ENCODE measurements at places on chromosomes 1 and 21.
A peak's percentile ranks its signal among the peaks of the same experiment; 100 is the strongest.

DNA sequence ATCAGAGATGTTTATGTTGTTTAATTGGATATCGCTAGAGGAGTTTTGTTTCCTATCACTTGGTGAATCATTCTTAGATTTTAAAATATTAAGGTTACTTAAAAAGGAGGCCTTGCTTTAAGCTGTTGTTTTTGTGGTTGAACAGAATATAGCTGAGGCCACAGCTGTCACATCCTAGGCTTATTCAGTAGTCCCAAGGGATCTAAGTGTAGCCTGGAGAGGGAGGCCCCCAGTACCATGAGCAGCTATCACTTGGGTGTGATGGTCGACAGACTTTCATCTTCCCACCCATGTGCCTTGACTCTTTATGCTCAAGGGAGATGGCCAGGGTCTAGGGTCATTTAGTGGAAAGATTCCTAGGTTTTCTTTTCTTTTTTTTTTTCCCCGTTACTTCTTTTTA lies 278.7 kb downstream of the HHAT start:
- DNase-seq: no peak

DNA sequence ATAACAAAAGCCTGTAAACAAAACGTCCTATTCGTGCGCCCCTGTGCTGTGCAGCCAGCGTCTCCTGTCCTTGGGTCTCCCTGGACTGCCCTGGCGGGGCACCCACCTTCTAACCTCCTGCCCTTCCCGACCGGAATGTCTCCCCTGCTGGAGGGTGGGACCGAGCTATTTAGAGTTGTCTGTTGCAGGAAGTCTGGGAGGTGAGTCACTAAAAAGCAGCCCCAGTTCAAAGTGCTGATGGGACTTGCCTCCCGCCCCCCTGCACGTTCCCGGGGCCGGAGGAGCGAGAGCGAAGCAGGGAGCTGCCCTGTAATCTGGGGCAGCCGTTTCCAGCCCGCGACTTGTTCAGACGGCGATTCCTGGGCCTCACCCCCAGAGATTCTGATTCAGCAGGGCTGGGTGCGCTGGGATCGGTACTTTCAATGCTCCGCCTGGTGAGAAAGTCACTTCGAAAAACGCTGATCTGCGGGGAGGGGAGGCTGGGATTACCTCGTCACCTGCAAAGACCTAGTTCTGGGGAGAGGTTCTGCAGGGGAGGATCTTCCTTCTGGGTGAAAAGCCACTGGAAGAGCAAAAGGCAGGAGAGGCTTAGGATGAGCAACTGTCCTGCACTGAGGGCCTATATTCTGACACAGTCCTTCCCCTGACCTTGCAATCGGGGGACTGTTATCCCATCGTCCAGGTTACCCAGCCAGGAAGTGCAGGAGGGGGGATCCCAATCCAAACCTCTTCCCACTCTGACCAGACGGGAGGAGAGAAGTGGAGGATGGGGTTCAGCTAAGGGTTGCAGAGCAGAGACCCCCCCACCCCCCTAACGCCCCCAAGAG lies 1.2 kb upstream of the DHRS3 start:
- DNase-seq: no peak

DNA sequence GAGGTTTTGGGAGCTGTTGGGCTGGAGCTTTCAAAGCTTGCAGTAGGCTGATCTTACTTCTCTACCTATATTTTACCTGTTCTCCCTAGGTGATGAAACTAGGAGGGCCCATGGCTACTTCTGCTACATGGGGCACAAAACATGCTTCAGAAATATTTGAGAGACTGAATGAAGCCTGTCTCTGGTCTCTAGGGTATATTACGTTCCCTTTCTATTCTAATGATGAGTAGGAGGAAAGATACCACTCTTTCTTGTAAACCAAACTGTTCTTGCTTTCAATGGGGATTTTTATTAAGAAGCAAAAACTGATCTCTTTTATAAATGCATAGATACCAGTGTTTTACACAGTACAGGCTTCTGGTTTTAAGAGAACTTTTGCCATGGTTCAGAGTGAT lies 103.1 kb downstream of the GALNT2 start:
- no peak for DNase-seq

- no peak for DNase-seq
Observed at GRCh38 chr1:152227310-152227928, 3.4 kb upstream of the HRNR start.

GRCh38 chr1:1907098-1907736 lies 7.8 kb upstream of the CALML6 start:
- DNase-seq: no peak

GRCh38 chr21:25640202-25640942 lies 1.3 kb downstream of the JAM2 start:
- DNase-seq: no peak

- no peak for DNase-seq
Observed at GRCh38 chr1:23989263-23989662, 9.1 kb upstream of the SRSF10 start.

GRCh38 chr21:21605521-21605920 lies 607.3 kb downstream of the NCAM2 start:
- no peak for DNase-seq

DNA sequence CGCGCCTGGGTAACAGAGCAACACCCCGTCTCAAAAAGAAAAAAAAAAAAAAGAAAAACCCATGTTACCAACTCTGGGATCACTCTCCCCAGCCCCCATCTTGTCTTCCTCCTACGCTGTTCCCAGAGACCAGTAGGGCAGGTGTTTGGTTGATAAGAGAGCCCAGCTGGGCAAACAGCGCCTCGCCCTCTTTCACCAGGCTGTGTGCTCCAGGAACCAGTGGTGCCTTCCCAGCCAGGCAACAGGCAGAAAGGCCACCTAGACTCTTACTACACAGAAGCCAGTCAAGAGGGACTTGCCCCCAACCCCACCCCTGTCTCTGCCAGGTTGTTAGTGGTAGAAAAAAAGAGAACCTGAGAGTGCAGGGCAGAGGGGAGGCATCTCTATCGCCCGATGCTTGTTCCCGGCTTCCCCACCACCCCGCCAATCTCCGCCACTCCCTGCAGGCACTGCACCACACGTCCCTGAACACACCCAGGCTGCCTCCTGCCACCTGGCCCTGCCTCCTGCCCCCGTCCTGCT lies 14.0 kb upstream of the CTRC start:
- DNase-seq: no peak

GRCh38 chr1:69104894-69105293 lies 462.8 kb upstream of the LRRC7 start:
- DNase-seq: no peak

DNA sequence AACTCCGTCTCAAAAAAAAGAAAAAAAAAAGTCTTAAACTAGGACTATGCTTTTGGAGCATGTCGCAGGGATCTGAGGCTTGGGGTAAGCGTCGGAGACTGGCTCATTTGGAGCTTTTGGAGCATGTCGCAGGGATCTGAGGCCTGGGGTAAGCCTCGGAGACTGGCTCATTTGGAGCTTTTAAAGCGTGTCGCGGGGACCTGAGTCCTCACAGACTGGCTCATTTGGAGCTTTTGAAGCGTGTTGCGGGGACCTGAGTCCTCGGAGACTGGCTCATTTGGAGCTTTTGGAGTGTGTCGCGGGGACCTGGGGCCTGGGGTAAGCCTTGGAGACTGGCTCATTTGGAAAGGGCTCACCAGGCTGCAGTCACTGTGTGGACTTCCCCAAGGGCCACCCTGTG lies 13.6 kb upstream of the TSPEAR start:
- no peak for DNase-seq

DNA sequence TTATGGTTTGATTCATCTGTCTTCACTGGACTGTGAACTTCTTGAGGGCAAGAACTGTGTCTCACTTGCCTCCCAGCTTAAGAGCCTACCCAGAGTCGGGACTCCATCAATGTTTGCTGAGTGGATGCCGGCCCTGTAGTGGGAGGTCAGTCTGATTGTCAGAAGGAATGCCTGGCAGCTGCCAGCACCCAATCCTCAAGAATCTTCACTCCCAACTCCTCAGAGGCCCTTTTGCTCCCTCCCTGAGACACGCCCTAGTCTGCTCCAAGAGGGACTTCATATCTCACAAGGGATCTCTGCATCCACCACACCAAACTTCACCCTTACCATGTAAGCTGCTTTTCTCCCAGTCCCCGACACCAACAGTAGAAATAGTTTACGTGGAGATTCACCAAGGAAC lies 15.2 kb upstream of the KDM4A start:
- DNase-seq: no peak

DNA sequence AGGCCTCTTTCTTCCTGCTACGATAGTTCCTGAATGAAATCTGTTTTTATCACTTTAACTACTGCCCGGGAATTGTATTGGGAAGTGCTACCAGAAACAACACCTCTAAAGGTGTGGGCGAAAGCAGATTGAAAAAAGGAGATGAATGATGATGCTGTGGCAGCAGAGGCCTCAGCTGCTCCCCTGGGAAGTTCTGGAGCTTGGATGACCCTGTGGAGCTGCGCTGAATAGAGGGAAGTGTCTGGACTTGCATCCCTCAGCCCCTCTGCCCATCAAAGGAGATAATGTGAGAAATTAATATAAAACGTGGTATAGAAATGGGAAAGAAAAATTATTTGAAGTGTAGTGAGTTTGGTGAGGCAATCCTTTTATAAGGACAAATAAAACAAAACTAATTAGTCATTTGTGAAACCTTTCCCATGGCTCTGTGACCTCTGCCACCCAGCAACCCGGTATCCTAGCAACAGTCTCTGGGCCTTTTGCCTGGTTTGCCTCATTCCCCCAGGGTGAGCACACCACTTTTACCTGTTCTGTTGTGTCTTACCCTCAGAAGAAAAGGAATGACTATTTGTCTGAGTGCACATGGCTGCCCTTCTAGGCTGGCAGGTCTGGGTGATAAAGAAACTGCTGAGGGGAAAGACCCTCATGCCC lies 21.3 kb downstream of the OVAAL start:
- DNase-seq: no peak

DNA sequence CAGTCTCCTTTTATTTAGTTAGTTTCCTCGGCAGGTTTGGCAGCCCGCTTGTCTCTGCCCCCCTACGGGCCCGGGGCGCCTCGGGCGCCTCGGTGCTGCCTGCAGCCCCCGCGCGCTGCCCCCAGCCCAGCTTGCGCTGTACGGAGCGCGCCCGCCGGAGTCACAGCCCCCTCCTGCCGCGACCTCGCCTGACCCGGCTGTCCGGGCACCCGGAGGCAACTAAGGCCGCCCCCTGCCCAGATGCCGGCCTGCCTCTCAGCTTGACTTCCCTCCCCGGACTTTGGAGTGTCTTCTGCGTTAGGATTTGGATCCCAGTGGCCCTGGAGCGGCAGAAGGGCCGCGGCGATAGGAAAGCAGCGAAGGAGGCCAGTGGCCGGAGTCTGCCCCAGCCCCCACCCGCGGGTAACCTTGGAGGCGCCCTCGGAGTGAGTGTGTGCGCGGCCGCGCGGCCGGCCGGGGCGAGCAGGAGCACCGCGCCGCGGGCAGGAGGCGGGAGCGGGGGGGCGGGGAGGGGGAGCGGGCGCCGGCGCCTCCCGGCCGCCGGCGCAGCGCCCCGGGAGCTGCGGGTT lies 7.6 kb downstream of the CDKN2C start:
- no peak for DNase-seq

DNA sequence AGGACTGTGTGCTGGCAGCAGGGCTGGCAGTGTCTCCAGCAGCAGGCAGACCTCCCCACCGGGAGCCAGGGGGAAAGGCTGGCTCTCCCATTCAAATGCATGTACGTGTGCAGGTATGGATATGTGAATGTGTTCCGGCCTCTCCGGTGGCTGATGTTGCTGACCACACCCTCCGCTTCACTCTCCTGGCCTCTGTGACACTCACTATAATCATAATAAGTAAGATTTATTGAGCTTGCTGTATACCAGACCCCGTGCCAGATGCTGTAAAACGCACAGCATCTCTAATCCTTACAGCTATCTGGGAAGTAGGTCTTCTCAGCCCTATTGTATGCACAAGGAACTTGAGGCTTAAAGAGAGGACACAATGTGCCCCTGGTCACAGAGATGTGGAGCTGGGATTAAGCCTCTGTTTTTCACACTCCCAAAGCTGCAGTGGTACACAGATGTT lies 20.5 kb upstream of the ARTN start:
- no peak for DNase-seq

GRCh38 chr1:31767225-31767624 lies 3.1 kb upstream of the ADGRB2 start:
- DNase-seq: no peak

DNA sequence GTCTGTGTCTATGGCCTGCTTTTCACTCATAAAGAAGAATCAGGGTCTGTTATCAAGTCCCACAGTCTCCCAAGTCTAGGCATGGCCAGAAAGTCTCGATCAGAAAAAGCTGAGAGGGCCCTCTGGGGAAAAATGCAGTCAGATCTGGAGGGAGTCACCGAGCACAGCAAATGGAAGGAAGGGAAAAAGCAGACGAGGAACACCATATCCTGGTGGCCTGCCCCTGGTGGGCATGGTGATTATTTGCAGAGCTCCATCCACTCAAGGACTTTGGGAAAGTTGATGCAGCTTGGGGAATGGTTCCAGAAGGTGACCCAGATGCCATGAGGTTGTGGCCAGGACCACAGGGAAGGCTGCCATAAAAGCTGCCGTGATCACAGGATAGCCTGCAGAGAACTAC lies 189.1 kb downstream of the CLIC6 start:
- no peak for DNase-seq

GRCh38 chr1:171472183-171472647 lies 13.1 kb upstream of the PRRC2C start:
- no peak for DNase-seq

DNA sequence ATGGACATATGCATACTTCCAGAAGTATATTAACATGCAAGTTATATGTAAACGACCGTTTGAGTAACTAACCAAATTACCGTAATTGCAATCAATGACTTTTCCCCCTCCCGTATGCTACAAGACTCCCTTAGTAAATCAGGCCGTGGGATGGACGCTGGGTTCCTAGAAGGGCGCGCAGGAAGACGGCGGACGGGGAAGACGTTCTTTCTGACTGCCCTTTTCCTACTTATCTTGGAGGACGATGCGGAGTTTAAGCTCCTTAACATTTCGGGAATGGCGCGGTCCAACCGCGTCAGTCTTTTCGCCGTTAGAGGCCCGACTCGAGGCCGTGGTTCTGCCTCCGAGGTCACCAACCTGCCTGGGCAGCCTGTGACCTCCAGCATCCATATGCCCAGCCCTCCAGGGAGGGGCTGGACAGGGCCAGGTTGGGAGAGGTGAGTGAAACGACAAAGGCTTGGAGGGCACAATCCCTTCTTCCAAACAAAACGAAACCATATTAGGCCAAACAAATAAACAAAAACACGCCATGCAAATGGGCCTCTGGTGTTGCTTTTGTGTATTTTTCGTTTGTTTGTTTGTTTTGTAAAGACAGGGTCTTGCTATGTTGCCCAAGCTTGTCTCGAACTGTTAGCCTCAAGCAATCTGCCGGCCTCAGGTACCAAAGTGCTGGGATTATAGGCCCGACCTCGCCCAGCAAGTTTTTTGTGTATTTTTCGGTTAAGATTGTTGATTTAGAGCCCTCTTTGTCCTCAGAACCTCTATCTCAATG lies 873 bp upstream of the PI4KB start:
- DNase-seq: no peak

DNA sequence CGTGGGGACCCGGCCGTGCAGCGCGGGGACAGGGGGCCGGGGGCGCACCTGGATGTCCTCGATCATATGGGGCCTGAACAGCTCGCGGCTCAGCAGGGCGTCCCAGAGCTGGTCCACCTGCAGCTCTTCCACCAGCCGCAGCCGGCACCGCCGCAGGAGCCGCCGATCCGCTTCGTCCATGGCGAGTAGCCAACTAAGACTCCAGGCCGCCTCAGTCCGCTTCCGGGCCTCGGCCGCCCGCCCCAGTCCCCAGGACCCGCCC lies at the start of gene CASP9:
CASP9 (minus strand) TSS at position 195 of the 262 bp plus-strand sequence; CDS start at position 180, 15 bp downstream.
- no peak for DNase-seq

- peak; percentile 75 for DNase-seq
Observed at GRCh38 chr1:154400381-154400801, 4.8 kb upstream of the IL6R start.

GRCh38 chr1:24919791-24920532 lies 10.1 kb downstream of the RUNX3 start:
- DNase-seq: no peak
